ENCODE measurements at places on chromosomes 4 and X. TPM values are rescaled to one million over a fixed set of nuclear protein-coding genes. Genes with fewer than 3 reads are reported as not detected.

DUSP21 gene
- not detected for total RNA-seq

KLB gene
- 0.05 TPM for total RNA-seq

MTNR1A gene
- not detected for total RNA-seq

FAM9C gene
- not detected for total RNA-seq

MGAT4D gene
- not detected for total RNA-seq

CXCL10 gene
- total RNA-seq, result 2.1 TPM

CMC4 gene
- 21.0 TPM for total RNA-seq

TRAM1L1 gene
- total RNA-seq, result 1.3 TPM

UGT2B28 gene
- total RNA-seq, result not detected

ADH4 gene
- total RNA-seq, result 10.9 TPM

GRCh38 chrX:137236837-137237236 lies 203.0 kb upstream of the GPR101 start:
- H3K27ac ChIP-seq, result no peak overlapping the region
- H3K27me3 ChIP-seq, result no peaks in the 10 kb centered on the region
- no peak overlapping the region for H3K4me3 ChIP-seq
- no peaks in the 10 kb centered on the region for H3K36me3 ChIP-seq
- ATAC-seq, result no peak

GRCh38 chr4:55278316-55278715 lies 67.7 kb upstream of the SRD5A3 start:
- no peak overlapping the region for H3K27ac ChIP-seq
- no peaks in the 10 kb centered on the region for H3K4me1 ChIP-seq
- H3K36me3 ChIP-seq, result no peaks in the 10 kb centered on the region
- H3K4me3 ChIP-seq, result no peak overlapping the region

- H3K4me3 ChIP-seq, result peak overlapping the region; percentile 63
- H3K27me3 ChIP-seq, result no peaks in the 10 kb centered on the region
- H3K36me3 ChIP-seq, result no peaks in the 10 kb centered on the region
- H3K4me1 ChIP-seq, result no peaks in the 10 kb centered on the region
- ATAC-seq, result no peak
Measured at GRCh38 chrX:154373340-154374306, 811 bp downstream of the FLNA start.

DNA sequence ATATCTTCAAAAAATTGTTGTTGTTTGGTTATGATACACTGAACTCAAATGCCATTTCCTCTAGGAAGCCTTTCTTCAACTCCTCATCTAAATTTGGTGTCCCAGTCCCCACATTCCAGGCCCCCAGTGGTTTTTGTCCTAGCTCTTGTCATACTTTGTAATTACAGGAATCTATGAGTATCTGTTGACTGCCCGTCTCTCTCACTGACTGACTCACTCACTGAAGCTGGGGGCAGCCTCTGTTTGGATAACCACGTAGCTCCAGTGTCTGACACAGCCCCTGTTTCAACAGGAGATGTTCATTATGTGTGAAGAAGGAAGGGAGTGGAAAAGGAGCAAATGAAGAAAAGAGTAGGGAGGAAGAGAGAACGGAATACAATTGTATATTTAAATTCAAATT lies 284.1 kb upstream of the TENM3 start:
- peaks cover 10% of the 10 kb centered on the region for H3K4me1 ChIP-seq
- no peak overlapping the region for H3K27ac ChIP-seq
- H3K4me3 ChIP-seq, result no peak overlapping the region
- no peaks in the 10 kb centered on the region for H3K36me3 ChIP-seq
- ATAC-seq, result no peak

- no peak for ATAC-seq
- H3K27me3 ChIP-seq, result no peaks in the 10 kb centered on the region
- H3K36me3 ChIP-seq, result no peaks in the 10 kb centered on the region
- no peak overlapping the region for H3K4me3 ChIP-seq
Measured at GRCh38 chrX:6857749-6858148, 289.8 kb upstream of the STS start.

DNA sequence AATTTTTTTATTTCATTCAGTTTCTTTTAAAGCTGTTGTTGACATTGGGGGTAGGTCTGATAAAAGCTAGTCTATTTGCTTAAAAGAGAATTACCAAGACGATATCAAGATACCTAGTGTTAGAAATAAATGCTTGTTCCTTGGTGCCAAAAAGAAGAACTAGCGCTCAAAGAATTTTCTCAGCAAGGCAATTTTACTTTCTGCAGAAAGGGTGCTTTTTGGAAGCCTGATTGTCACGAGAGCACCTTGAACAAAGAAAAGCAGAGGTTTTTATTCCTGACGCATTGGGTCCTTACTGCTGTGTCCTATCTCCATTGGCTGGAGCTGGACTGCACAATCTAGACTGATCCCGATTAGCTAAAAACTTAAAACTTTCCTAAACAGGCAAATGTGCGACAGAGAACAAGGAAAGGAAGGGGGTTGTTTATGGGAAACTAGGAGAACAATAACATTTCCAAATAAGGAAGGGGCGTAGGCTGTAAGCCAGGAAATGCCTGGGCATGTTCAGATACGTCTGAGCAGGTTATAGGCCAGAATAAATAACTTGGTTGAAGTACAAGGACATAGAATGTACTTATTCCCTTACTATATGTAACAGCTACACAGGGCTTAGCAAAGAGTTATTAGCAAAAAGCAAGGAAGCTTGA lies 50.3 kb upstream of the STPG2 start:
- no peaks in the 10 kb centered on the region for H3K36me3 ChIP-seq
- H3K4me3 ChIP-seq, result no peak overlapping the region
- no peak overlapping the region for H3K27ac ChIP-seq
- no peak for ATAC-seq

GRCh38 chr4:73721435-73721834 lies 18.9 kb upstream of the CXCL8 start:
- no peaks in the 10 kb centered on the region for H3K27me3 ChIP-seq
- H3K4me1 ChIP-seq, result no peaks in the 10 kb centered on the region
- no peak overlapping the region for H3K27ac ChIP-seq
- ATAC-seq, result peak; percentile 50
- no peaks in the 10 kb centered on the region for H3K36me3 ChIP-seq
- H3K4me3 ChIP-seq, result no peak overlapping the region

DNA sequence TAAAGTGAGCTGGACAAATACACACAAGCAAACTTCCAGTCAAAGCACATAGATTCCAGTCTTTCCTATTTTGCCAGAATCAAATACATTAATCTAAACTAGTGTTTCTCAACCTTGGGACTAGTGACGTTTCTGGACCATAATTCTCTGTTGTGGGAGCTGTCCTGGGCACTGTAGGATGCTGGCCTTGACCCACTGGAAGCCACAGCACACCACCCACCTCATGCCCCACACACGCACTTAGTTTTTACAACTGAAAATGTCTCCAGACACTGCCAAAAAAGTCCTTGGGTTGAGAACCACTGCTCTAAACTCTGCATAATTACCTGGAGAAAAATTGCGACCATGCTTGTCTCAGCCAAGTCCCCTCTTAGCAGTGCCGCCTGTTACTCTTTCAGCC lies 57.6 kb downstream of the MAP3K15 start:
- no peaks in the 10 kb centered on the region for H3K4me1 ChIP-seq
- H3K27me3 ChIP-seq, result no peaks in the 10 kb centered on the region
- H3K27ac ChIP-seq, result no peak overlapping the region
- ATAC-seq, result no peak

DNA sequence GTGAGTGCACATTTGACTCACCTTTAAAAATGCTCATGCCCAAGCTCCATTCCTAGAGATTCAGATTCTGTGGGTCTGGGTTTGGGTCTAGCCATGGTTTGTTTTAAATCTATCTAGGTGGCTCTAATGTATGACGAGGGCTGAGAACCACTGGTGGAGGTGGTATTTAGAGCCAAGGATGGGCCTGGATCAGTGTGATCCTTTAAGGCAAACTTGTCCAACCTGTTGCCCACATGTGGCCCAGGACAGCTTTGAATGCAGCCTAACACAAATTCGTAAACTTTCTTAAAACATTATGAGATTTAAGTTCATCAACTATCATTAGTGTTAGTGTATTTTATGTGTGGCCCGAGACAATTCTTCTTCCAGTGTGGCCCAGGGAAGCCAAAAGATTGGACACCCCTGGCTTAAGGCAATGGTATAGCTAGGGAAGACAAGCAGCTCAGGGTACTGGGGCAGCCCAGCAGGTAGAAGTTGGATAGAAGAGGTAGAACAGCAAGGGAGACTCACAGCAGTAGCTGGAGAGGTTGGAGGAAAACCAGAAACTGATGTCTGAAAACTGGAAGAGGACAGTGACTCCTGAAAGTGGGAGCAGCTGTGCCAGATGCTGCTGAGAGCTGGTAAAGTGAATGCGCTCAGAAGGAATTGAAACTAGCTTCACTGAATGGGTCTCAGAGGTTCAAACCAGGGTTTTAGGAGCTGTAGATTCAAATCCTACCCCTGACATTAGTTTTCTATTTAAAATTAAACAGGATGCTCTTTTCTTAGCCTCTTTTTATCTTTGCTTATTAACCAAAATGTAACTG lies 18.2 kb downstream of the ADD1 start:
- H3K36me3 ChIP-seq, result no peaks in the 10 kb centered on the region
- no peaks in the 10 kb centered on the region for H3K27me3 ChIP-seq
- no peak overlapping the region for H3K4me3 ChIP-seq
- peak overlapping the region; percentile 63 for H3K27ac ChIP-seq
- peaks cover 76% of the 10 kb centered on the region for H3K4me1 ChIP-seq

DNA sequence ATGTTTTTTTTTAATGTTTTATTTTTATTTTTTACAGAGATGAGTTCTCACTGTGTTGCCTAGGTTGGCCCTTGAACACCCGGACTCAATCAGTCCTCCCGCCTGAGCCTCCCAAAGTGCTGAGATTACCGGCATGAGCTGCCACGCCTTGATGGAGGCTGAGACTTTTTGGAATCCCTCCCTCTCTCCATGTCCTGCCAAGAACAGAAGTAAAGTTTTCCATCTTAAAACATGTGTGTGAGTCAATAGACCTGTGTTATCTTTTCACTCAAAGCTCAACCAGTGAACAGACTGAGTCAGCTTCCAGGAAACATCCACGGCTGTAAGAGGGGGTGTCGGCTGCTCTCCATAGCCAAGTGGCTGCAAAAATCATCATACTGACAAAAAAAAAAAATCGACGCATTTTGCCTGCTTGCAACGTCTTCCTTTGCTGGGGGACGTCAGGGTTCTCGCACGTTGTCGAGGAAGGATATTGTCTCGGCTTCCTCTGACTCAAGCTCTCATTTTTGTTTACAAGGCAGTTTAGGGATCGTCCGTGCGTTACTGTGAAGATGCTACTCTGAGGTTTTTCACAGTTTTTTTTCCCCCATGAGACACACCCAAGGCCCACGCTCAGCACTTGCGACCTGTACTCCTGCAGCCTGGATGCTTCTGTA lies 10.0 kb upstream of the ASMTL start:
- no peak overlapping the region for H3K4me3 ChIP-seq
- ATAC-seq, result peak; percentile 58
- H3K27ac ChIP-seq, result no peak overlapping the region

DNA sequence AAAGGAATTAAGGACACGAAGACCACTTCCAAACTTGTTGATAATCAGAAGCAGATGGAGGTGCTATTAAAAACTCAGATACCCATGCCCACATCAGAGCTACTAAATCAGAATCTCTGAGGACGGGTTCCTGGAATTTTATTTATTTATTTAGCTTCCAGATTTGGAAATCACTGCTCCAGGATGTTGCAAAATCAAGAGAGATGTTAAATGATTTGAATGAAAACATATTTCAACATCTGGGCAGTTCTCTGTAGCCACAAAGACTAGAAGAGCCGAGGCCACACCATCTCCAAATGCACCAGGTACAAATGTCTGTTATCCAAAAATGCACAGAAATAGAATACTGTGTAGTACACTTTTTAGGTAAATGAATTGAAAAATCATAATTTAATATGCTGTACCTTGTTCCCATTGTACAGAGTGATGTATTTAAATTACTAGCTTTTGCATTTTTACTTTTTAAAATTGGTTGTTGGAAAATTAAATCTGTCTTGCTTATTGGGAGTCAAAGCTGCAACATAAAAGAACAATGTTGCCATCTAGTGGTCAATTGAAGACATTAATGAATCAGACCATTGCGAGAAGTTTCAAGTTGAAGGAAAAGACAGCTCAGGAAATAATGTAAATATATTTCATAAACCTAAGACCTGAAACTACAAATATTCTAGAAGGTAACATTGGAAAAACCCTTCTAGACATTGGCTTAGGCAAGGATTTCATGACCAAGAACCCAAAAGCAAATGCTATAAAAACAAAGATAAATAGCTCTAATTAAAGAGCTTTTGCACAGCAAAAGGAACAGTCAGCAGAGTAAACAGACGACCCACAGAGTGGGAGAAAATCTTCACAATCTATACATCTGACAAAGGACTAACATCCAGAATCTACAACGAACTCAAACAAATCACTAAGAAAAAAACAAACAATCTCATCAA lies 151.3 kb upstream of the TTC29 start:
- peak; percentile 85 for ATAC-seq
- H3K36me3 ChIP-seq, result no peaks in the 10 kb centered on the region
- H3K4me3 ChIP-seq, result no peak overlapping the region
- no peaks in the 10 kb centered on the region for H3K27me3 ChIP-seq
- H3K4me1 ChIP-seq, result peaks cover 16% of the 10 kb centered on the region

GRCh38 chrX:53440621-53441517 lies 6.7 kb upstream of the HSD17B10 start:
- peaks cover 2% of the 10 kb centered on the region for H3K4me1 ChIP-seq

- no peak overlapping the region for H3K27ac ChIP-seq
- H3K4me3 ChIP-seq, result no peak overlapping the region
- peak; percentile 32 for ATAC-seq
- H3K4me1 ChIP-seq, result no peaks in the 10 kb centered on the region
Measured at GRCh38 chr4:168694667-168695066, 197.8 kb downstream of the PALLD start.

DNA sequence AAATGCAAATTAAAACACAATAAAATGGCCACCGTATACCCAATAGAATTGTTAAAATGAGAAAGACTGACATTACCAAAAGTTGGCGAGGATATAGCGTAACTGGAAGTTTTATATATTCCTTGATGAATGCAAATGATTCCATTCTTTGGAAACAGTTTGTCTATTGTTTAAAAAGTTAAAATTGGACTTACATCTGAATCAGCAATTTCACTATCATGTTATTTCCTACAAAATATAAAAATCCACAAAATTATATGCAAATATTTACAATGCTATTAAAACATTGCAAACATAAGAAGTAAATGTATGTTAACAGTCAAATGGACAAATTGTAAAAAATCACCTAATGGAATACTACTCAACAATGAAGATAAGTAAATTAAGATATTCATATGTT lies 852.2 kb upstream of the NDST4 start:
- H3K27me3 ChIP-seq, result no peaks in the 10 kb centered on the region
- no peak overlapping the region for H3K27ac ChIP-seq
- ATAC-seq, result no peak
- H3K36me3 ChIP-seq, result no peaks in the 10 kb centered on the region

GRCh38 chr4:33349376-33349775 lies 2629.2 kb downstream of the PCDH7 start:
- H3K27me3 ChIP-seq, result no peaks in the 10 kb centered on the region
- H3K27ac ChIP-seq, result no peak overlapping the region
- H3K36me3 ChIP-seq, result no peaks in the 10 kb centered on the region
- no peak overlapping the region for H3K4me3 ChIP-seq

GRCh38 chrX:33725535-33726210 lies 406.4 kb downstream of the FAM47A start:
- H3K36me3 ChIP-seq, result no peaks in the 10 kb centered on the region
- no peaks in the 10 kb centered on the region for H3K27me3 ChIP-seq
- H3K27ac ChIP-seq, result no peak overlapping the region
- ATAC-seq, result peak; percentile 73
- peak overlapping the region; percentile 31 for H3K4me3 ChIP-seq
- H3K4me1 ChIP-seq, result no peaks in the 10 kb centered on the region

Measured in gastroesophageal sphincter (tissue), 4 donors.